ENCODE measurements at places on chromosomes 11 and 22.

DNA sequence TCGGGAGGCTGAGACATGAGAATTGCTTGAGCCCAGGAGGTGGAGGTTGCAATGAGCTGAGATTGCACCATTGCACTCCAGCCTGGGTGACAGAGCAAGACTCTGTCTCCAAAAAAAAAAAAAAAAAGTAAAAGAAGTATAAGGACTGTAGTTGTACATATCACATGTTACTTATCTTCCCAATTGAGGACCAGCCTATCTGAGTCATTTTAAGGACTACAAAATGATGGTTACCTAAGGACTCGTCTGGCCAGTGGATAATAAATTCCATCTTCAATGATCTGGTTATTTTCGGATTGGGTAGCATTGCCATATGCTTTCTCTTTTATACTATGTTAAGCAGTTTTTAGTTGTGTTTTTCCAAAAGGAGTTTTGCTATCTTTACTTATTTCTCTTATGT lies 55.3 kb downstream of the PPFIA1 start:
- no peak for DNase-seq

GRCh38 chr11:130675371-130675821 lies 227.0 kb downstream of the ADAMTS15 start:
- no peak for DNase-seq

- DNase-seq, result no peak
Observed at GRCh38 chr22:39851606-39852315, 41.8 kb downstream of the ENTHD1 start.

DNA sequence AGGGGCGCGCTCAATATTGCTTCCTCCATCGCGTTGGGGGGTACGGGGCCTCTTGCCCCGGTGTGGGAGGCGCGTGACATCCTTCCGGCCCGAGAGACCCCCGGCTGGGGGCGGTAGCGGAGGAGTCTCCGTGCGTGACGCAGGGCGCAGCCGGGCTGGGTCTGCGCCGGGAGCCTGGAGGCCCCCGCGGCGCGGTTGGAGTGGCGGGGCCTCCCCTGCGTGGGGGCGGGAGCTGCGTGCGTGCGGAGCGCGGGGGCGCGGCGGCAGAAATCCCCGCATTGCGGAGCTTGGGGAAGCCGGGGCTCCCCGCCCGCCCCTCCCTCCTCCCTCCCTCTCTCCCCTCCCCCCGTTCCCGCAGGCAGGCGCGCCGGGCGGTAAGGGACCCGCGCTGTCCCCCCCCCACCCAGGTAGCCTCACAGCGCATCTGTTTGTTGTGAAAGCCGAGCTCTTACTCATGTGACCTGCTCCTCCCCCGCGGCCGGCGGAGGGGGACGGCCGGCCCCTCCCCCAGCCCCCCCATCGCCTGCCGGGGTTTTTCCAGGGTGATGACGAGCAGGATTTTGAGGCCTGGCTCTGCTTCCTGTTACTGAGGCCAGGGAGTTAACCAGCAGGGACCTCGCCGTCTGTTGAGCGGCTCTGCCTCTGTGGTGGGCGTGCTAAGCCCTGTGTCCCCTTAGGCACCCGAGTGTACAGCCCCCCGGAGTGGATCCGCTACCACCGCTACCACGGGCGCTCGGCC lies 1.6 kb downstream of the PIM3 start:
- DNase-seq, result peak; percentile 82

- DNase-seq, result no peak
Observed at GRCh38 chr11:128830290-128831173, 36.6 kb downstream of the KCNJ1 start.

- no peak for DNase-seq
Observed at GRCh38 chr11:8100605-8101004, 19.6 kb downstream of the TUB start.

DNA sequence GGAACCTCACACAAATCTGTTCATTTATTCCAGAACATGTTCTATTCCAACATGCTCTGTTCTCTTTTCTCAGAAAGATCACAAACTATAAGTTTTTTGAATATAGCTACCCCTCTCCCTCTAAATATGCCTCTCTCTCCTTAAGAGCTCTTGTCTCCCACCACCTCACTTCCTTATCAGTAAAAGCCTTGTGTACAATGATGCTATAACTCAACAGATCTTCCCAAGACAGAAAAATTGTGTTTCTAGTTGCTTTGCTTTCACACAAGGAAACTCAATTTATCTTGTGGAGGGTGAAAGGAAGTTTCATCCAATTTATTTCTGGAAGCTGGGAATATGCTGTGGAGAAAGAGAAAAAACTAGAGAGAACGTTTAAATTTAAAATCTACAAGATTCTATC lies 64.4 kb downstream of the FAM76B start:
- DNase-seq, result no peak

DNA sequence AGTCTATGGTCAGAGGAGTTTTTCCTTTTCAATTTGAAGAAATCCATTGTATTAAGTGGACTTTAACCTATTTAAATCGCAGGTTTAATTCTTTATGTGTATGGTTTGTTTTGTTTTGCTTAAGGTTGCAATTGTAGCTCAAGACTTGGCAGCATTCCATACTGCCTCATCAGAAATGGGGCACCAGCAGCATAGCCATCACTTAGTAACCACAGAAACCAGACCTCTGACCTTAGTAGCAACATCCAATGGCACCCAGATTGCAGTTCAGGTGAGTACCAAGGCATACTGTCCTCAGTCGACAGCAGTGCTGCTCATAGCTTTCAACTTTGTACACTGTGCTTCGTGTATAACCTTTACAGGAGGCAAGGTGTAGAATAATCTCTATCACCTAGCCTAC lies 48.4 kb upstream of the WEE1 start:
- DNase-seq, result no peak

GRCh38 chr11:116033931-116034553 lies 529.8 kb upstream of the CADM1 start:
- DNase-seq, result no peak

- no peak for DNase-seq
Observed at GRCh38 chr11:114085965-114086793, 26.7 kb downstream of the ZBTB16 start.

DNA sequence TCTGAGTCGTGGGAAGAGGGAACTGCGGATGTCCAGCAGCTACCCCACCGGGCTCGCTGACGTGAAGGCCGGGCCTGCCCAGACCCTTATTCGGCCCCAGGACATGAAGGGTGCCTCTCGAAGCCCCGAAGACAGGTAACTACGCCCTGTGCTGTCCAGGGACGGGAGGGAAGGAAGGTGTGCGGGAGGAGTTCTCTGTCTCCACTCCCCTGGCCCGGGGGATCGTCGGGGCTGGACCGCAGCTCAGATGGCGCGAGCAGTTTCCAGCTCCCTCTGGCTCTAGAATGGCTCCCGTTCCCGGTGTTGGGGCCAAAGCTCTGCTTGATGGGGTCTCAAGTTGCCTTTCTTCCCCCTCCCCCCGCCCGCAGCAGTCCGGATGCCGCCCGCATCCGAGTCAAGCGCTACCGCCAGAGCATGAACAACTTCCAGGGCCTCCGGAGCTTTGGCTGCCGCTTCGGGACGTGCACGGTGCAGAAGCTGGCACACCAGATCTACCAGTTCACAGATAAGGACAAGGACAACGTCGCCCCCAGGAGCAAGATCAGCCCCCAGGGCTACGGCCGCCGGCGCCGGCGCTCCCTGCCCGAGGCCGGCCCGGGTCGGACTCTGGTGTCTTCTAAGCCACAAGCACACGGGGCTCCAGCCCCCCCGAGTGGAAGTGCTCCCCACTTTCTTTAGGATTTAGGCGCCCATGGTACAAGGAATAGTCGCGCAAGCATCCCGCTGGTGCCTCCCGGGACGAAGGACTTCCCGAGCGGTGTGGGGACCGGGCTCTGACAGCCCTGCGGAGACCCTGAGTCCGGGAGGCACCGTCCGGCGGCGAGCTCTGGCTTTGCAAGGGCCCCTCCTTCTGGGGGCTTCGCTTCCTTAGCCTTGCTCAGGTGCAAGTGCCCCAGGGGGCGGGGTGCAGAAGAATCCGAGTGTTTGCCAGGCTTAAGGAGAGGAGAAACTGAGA lies 1.4 kb downstream of the ADM start:
- DNase-seq, result no peak

- no peak for DNase-seq
Observed at GRCh38 chr11:126742582-126742981, 258.0 kb downstream of the KIRREL3 start.

DNA sequence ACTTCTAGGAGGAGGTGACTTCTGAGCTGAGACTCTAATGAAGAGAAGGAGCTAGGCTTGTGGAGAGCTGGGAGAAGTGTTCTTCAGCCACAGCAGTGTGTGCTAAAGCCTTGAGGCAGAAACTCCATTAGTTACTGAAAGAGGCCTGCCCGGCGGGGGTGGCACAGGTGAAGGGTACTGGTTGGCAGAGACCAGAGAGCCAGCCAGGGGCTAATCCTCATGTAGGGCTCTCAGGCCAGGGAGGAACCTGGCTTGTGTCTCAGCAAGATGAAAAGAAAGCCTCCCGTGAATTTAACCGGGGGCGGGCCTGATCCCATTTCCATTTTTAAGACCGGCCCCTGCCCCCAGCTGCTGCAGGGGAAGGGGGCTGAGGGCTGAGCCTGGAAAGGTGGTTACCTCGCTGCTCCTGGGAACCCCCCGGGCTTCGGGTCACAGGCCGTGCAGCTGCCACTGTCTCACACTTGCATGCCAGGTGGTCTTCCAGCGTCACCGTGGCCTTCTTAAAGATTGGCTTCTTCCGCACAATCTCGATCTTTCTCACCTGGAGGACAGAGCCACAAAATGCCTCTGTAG lies 15.0 kb downstream of the PDGFB start:
- no peak for DNase-seq

DNA sequence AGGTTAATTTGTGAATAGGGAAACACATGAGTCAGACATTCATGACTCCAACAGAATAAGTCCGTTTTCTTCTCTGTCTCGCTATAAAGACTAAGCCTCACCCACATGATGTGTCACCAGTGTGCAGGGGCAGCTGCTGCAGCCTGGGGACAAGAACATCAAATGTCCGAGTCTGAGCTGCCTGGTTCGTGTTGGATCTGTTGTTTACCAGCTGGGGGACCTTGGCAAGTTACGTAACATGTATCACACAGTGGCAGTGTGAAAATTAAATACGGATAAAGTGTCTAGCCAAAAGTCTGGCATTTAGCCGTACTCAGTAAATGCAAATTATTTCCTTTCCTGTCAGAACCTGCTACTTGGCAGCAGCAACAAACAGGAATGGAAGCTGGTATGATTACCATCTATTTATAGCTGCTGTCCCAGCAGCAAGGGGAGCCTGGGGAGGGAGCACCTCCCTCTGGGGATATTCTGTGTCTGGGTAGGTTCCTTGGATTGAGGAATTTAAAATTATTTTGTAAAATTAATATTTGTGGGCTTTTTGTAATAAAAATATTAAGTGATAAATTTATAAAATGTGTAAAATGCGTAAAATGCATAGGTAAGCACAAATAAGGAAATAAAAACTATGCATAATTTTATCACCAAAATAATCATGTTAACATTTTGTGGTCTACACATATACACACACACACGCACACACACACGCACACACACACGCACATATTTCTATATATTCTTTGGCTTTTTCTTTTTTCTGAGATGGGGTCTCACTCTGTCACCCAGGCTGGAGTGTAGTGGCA lies 1.3 kb upstream of the CLDN25 start:
- DNase-seq, result no peak

DNA sequence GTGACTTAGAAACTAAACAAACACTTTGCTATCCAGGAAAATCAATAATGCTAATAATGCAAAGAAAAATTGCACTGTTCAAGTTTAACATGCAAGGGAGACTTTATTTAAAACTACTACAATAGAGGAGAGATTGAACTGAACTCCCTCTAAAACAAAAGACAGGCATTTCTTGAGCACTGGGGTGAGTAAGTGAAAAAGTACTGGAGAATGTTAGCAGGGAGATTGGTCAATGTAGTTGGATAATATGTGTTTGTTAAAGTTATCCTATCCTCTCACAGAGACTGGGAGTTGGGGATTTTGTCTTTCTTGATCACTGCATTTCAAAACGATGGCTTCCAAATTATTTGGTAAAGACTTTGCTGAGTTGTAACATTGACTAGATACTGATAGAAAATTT lies 77.6 kb downstream of the LUZP2 start:
- DNase-seq, result no peak
